ENCODE measurements at places on chromosomes 16 and 17.
A peak's percentile ranks its signal among the peaks of the same experiment; 100 is the strongest.

- peaks cover 30% of the 10 kb centered on the region for H3K4me1 ChIP-seq
- H3K27ac ChIP-seq: peak overlapping the region; percentile 87
- H3K4me3 ChIP-seq: no peak overlapping the region
- no peaks in the 10 kb centered on the region for H3K27me3 ChIP-seq
- no peak for DNase-seq
Measured at GRCh38 chr16:85606904-85607303, 6.2 kb upstream of the GSE1 start.

DNA sequence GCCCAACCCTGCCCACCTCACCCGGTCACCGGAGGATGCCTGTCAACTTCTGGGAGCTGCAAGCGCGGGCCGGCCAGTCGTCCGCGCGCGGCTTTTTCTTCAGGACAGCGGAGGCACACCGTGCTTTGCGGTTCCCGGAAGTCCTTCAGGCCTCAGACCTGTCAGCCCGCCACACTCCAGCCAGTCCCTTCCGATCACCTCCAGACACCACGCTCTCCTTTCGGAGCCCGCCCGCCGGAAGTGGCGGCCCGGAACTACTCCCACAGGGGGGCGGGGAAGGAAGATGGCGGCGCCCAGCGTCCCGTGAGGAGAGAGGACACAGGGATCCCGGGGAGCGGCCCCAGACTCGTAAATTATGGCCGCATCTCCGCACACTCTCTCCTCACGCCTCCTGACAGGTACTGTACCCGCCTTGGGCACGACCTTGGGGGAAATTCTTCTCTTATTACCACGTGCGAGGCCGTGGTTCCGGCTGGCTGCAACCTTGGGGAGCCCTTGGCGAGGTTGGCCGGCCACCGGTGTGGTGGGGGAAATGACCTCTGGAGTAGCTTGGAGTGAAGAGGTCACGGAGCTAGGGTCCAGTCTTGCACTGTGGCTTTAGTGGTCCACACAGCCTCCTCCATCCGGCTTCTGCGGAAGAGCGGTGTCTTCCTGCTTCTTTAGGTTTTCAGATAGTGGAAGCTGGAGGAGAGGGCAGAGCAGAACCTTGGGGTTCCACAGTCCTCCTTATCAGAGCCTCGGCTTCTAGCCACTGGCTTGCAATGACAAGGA is at the start of gene COX10:
TSS of gene COX10 (plus strand) at position 254 of the 771 bp plus-strand sequence. CDS start at position 356, 102 bp downstream.
- H3K36me3 ChIP-seq: no peaks in the 10 kb centered on the region
- H3K4me3 ChIP-seq: peak within 1 kb of the TSS; percentile 99
- H3K27ac ChIP-seq: peak within 1 kb of the TSS; percentile 69
- no peaks in the 10 kb centered on the region for H3K27me3 ChIP-seq
- no peaks in the 10 kb centered on the region for H3K4me1 ChIP-seq
- peak; percentile 96 for DNase-seq

GRCh38 chr17:29018788-29019474 is 13.1 kb upstream of the SEZ6 start:
- H3K4me1 ChIP-seq: peaks cover 17% of the 10 kb centered on the region
- no peak overlapping the region for H3K4me3 ChIP-seq
- H3K27me3 ChIP-seq: no peaks in the 10 kb centered on the region
- H3K27ac ChIP-seq: peak overlapping the region; percentile 21
- peak; percentile 73 for DNase-seq

DNA sequence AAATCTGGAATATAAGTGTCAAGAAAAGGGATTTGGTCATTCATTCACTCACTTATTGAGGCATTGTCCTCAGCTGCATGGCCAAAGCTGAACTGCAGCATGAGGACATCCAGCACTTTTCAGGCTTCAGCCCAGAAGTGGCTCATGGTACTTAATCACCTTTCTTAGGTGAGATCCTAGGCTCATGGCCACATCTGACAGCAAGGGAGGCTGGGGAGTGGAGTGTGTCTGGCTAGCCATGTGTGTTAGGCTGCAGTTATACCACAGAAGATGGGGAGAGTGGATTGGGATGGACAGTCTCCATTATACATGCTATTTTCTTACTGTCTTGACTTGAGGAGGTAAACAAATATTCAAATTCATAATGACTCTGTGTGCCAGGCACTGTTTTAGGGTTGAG is 68.8 kb downstream of the SHISA6 start:
- no peak overlapping the region for H3K27ac ChIP-seq
- no peak for DNase-seq
- H3K36me3 ChIP-seq: no peaks in the 10 kb centered on the region
- no peaks in the 10 kb centered on the region for H3K27me3 ChIP-seq

- no peaks in the 10 kb centered on the region for H3K4me1 ChIP-seq
- H3K27me3 ChIP-seq: no peaks in the 10 kb centered on the region
- no peak for DNase-seq
- H3K27ac ChIP-seq: no peak overlapping the region
Measured at GRCh38 chr17:40846515-40847144, 20.4 kb downstream of the KRT12 start.

DNA sequence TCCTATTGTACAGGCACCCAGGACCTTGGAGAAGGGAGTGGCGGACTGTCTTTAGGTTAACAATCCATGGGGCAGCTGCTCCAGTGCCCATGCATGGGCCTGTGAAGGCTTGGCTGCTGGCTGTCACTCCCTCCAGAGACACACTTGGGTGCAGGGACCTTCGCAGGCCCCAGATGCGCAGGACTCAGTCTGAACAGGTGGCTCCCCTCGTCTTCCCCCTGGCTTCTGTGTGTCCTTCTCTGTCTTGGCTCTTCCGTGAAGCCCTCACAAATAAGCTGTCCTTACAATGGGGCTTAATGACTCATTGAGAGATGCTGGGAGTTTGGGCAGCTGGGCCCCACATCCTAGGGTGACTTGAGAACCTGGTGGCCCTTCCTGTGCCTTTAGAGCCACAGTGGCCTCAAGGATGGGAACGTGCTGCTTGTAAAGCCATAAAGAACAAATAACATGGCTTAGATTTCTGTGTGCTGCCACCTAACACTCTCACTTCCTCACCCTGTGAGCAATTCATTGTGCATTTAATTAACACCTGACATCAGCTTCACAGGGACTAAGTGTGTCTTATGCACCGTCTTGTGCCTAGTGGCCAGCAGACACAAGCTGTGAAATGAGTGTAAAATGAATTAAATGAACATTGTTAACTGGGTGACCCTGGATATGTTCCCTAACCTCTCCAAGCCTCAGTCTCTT is 340.7 kb downstream of the SNX29 start:
- no peaks in the 10 kb centered on the region for H3K27me3 ChIP-seq
- peaks cover 17% of the 10 kb centered on the region for H3K4me1 ChIP-seq
- no peak overlapping the region for H3K27ac ChIP-seq
- DNase-seq: no peak

DNA sequence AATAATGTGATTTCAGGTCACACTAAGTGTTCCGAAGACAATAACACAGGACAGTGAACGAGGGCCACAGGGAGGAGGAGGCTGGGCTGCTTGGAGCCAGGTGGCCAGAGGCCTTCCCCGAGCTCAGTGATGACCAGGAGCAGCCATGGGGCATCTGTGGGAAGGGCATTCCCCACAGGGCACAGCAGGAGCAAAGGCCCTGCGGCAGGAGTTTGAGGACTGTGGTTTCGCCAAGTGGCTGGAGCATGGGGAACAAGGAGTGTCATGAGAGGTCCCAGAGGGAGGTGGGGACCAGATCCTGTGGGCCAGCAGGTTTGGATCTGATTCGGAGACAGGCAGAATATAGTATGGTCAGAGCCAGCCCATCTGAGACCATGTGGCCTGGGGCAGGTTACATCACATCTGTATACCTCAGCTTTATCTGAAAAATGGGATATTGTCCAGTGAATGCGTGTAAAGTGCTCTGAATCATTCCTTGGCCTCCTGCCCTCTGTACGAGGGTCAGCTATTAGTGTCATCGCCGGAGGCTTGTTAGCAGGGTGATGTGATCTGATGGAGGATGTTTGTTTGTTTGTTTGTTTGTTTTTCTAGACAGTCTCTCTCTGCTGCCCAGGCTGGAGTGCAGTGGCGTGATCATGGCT is 176.8 kb downstream of the KATNIP start:
- H3K27me3 ChIP-seq: no peaks in the 10 kb centered on the region
- DNase-seq: no peak
- no peaks in the 10 kb centered on the region for H3K4me1 ChIP-seq
- H3K4me3 ChIP-seq: no peak overlapping the region
- no peak overlapping the region for H3K27ac ChIP-seq

DNA sequence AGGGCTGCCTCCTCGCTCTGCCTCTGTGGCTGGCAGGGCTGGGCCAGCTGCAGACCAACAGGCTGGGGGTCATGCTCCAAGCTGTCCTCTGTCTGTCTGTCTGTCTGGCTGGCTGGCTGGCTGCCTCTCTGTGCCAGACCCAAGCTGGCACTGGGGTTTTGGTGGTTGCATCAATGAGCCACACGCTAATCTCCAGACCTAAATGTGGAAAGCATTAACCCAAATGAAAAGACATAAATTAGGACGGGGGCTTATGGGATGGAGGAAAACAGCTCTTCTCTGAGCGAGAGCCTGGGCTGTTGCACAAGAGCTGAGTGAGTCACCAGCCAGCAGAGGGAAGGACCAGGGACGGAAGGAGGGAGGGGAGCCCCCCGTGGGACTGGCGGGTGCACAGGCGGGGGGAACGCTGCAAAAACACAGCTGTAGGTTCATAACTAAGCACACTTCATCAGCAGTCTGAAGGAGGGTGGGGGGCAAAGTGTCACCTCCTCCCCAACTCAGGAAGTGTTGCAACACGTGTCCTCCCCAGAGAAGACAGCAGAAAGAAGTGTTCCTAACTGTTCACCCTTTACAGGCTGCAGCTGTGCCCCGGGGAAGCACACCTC is 83.4 kb downstream of the GAS7 start:
- no peaks in the 10 kb centered on the region for H3K27me3 ChIP-seq
- H3K36me3 ChIP-seq: no peaks in the 10 kb centered on the region
- H3K4me3 ChIP-seq: no peak overlapping the region
- peak; percentile 75 for DNase-seq

DNA sequence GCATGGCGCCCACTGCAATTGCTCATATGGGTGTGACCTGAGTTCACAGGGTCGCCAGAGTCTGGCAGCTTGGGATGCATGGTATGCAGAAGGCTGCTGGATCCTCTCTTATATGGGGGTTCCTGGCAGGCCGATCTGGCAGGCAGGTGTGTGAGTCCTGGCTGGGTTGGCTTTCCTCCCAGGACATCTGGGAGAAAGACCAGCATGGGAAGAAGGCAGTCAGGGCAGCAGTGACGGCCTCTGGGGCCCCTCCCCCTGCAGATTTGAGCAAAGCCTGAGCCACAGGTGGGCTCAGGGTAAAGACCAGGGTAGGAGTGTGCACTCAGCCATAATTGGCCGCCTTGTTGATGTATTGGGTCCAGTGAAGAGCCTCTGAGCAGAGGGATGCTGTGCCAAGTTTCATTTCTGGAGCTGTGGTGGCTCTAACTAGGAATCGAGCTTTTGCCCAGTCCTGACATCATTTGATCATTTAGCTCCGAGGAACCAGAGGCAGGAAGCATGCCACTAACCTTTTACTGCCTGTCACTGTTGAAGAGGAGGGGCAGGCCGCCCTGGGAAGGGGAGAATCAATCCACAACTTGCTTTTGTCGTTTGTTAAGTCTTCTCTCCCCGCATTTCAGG is 174.3 kb downstream of the CCDC182 start:
- no peak overlapping the region for H3K4me3 ChIP-seq
- peaks cover 14% of the 10 kb centered on the region for H3K4me1 ChIP-seq
- DNase-seq: no peak
- no peak overlapping the region for H3K27ac ChIP-seq
- no peaks in the 10 kb centered on the region for H3K36me3 ChIP-seq
- H3K27me3 ChIP-seq: no peaks in the 10 kb centered on the region

Data from mesendoderm (in vitro differentiated cells).